WTC11 (cell line): ENCODE measurements at places on chromosomes 11 and 22.

- DNase-seq: no peak
Observed at GRCh38 chr11:76628408-76628947, 42.1 kb downstream of the LRRC32 start.

- no peak for DNase-seq
Observed at GRCh38 chr11:118622376-118623268, 15.2 kb downstream of the PHLDB1 start.

- DNase-seq: peak; percentile 83
Observed at GRCh38 chr22:22753526-22754267, 109.3 kb downstream of the GGTLC2 start.

DNA sequence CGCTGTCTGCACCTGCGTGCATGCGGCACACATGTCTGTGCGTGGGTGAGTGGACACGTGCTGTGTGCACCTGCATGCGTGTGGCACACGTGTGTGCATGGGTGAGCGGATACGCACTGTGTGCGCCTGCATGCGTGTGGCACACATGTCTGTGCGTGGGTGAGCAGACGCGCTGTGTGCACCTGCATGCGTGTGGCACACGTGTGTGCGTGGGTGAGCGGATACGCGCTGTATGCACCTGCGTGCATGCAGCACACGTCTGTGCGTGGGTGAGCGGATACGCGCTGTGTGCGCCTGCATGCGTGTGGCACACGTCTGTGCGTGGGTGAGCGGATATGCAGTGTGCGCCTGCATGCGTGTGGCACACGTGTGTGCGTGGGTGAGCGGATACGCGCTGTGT lies 27.1 kb upstream of the ACR start:
- DNase-seq: no peak

DNA sequence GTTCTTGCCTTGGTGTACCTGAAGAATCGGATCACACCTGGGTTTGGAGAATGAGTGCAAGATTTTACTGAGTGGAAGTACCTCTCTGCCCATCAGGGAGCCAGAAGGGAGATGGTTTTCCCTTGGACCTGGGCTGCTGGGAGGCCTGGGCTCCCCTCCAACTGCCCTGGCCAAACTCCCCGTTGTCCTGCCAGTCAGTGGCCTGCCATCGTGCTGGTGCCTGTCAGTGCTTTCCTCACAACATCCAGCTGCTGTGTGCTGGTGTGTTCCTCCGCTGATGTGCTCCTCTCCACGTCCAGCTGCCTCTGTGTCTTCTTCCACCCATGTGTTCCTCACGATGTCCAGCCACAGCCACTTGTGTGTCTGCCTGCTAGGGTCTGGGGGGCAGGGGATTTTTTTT lies 87.9 kb upstream of the CLPB start:
- DNase-seq: no peak

DNA sequence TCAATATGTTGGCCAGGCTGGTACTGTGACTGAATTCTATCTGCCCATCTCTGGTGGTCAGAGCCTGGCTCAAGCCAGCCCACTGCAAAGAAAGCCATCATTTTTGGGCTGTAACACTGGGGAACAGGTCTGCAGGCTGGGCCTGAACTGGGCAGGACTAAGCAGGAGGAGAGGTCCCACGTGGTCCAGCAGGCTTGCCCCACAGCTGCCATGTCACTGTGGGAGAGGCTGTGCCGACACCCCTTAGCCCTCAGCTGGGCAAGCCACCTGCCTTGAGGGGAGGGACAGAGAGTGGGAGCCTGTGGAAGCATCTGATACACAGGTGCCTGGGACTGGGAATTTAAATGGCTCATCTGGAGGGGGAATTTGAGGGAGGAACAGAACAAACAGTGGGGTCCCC lies 66.7 kb upstream of the CLTCL1 start:
- no peak for DNase-seq

GRCh38 chr11:2701898-2702434 lies 2.2 kb upstream of the KCNQ1OT1 start:
- DNase-seq: peak; percentile 6

- no peak for DNase-seq
Observed at GRCh38 chr11:20163783-20164481, 3.7 kb upstream of the DBX1 start.

DNA sequence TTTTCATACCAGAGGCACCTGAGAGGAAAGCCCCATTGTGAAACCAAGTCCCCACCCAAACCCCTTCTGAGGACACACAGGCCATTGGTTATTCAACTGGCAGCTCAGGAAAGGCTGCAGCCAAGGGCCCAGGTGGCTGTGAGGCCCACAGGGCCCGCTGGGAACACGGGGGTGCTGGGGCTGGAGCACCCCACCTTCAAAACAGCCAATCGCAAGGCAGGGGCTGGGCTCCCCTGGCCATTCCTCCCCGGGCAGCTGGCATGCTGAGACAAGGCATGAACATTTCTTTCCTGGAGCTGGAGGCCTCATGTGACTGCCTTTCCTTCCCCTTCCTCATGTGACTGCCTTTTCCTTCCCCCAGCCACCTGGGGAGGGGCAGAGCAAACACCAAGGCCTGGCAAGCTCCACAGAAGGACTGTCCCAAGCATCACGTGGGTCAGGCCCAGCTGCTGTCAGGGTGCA lies 76.9 kb downstream of the PIWIL3 start:
- no peak for DNase-seq

DNA sequence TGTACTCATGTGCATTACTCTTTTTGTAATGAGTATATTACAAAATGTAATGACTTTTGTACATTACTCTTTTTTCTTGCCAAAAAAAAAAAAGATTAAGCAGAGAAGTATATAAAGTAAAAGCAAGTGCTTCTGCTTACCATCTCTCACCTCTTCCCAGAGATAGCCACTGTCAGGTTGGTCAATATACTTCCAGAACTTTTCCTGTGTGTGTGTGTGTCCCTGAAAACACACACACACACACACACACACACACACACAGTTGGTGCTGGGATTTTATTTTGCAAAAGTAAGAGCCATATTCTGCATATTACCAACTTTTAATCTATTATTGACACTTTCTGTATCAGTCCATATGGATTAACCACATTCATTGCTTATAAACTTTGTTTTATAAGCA lies 2.5 kb downstream of the IGLL5 start:
- no peak for DNase-seq

DNA sequence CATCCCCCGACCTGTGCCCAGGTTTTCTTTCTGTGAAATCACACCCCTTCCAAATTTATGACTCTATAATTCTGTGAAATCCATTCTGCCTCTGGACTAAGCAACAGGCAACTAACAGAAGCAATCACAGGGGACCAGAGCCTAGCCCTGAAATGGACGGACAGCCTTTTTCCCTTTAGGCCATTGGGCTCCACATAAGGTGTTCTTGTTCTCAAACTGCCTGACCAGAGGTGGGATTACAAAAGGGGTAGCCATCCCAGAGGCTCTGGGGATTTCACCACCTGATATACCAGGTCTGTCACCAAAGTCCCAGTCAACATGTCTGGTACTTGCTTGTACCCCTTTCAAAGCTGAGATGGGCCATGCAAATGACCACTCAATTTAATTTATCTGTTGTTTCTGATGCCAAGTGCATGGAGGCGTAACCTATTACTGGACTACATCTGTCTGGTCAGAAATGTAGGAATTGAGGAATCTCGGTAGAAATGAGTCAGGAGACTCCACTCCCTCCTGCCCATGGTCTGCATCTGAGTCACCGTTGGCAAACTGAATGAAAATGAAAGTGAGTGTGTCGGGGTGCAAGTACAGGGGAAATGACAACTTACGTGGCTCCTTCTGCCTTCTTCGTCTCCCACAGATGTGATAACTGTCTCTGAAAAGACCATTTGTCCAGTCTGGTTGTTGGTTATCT lies 10.2 kb downstream of the DKK3 start:
- DNase-seq: no peak

DNA sequence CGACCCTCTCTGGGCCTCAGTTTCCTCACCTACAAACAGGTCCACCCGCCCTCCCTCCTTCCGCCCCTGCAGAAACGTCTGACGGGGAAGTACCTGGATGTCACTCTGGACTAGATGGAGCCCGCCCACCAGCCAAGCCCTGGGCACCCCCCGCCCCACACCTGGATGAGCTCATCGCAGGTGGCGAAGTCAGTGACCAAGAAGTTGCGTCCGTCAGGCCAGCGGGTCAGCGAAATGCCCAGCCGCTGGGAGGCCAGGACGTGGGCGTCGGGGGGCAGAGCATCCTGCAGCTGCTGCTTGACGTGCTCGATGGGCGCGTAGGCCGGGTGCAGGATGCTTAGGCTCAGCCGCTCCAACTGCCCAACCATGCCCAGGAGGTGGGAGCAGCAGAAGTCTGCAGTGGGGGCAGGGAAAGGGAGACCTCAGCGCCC lies 897 bp downstream of the PNPLA5 start:
- DNase-seq: peak; percentile 35

- DNase-seq: no peak
Observed at GRCh38 chr11:36510594-36510942, 496 bp upstream of the TRAF6 start.

GRCh38 chr11:60916669-60917206 lies 2.8 kb downstream of the TMEM109 start:
- no peak for DNase-seq

DNA sequence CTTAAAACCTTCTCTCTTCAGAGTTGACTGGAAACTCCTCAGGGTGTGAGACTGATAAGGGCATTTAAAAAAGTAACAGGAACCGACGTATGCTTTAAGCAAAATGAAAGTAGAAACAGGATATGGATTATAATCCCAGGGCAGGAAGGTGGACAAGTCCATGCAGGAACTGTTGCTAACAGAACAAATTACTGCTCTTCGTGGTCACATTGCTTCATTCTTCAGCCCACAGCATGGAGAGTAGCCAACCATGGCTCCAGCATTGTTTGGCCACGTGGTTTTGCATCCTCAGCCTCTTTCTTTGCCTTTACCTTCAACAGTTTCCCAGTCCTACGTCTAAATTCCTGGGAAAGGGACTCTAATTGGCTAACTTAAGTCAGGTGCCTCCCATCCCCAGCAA lies 563.1 kb upstream of the ISX start:
- DNase-seq: no peak

DNA sequence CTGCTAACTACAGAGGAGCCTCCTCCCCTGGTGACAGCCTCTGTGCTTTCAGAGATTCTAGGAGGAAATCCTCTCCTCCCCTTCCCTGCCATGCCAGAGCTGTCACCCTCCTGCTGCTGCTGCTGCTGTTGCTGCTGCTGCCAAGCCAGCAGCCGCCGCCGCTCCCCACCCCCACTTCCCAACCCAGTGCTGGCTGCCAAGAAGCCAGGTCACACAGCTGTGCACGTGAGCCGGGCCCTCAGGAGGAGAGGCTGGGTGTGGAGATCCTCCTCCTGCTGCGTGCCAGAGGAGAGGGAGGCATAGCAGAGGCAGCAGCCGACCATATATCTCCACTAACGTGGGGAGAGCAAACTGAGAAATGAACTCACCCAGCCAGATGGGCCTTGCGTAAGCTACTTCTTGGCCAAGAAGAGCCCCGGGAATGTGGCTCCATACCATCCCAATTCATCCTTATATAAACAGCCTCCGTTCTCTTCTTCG lies 12.4 kb downstream of the CRY2 start:
- DNase-seq: peak; percentile 46

GRCh38 chr11:40281052-40281580 lies 1178.3 kb downstream of the LRRC4C start:
- no peak for DNase-seq

DNA sequence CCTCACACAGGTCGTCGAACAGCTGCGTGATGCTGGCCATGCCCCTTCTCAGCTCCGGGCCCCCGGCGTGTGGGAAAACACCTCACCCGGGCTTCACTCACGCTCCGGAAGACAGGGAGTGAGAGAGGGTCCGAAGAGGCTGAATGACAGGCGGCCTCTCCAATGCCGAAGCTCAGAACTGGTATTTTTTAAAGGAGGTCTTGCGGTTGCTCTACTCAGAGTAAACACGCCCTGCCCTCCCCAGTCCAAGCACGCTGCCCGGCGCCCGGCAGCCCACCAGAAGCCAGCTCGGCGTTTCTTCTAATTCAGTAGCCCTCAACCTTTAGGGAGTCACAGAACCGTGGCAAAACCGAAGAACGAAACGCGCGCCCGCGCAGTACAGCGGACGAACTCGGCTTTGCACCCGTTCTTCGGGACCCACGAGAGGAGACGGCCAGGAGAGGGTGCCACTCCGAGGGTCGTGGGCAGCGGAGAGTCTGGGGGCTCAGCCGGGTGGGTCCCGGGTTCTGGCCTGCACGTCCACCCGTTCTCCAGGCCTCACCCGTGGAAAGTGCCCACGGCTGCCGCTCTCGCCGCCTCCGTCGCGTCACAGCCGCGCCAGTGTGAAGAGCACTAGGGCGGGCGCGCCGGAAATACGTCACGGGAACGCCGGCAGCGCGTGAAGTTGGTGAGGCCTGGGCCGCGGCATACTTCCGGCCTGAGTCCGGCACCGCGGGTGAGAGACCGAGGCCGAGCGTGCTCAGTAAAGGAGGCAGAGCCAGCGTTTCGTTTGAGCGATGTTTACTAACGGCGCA lies at the start of gene TUBGCP6:
Gene TUBGCP6, minus strand, starts transcription at position 604 of the 794 bp plus-strand sequence. Its CDS starts 564 bp downstream, at position 40.
- DNase-seq: peak; percentile 91

DNA sequence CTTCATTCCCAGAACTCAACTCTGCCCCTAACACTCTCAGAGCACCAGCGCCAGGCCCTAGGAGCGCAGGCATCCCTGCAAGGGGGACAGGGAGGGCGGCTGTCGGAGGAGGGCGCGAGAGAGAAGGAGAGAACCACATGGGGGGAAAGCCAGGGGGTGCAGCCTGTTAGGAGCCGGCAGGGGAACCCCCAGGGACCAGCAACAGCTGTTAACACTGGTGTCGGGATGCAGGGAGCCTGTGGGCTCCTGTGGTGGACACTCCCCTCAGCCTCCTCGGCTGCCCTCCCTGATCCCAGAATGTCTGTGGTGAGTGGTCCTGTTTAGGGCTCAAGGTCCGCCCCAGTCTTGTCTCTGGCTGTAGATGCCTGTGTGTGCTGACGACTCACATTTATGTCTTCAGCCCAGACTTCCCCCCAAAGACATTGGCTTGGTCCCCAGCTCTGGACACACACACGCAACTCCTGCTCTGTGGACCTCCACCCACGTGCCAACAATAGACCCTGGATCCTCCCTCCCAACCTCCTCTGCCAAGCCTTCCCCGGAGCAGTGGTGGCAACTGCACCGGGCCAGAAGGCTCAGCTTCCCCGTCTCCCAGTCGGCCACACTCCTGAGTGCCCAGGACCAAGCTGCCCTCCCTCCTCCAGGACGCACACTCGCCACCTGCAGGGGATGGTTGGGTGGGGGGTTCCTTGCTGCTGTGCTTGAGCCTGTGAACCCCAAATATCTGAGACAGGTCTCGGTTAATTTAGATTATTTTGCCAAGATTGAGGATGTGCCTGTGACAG lies 817 bp upstream of the IFITM5 start:
- no peak for DNase-seq
